ENCODE measurements at places on chromosomes 3 and 15.

DNA sequence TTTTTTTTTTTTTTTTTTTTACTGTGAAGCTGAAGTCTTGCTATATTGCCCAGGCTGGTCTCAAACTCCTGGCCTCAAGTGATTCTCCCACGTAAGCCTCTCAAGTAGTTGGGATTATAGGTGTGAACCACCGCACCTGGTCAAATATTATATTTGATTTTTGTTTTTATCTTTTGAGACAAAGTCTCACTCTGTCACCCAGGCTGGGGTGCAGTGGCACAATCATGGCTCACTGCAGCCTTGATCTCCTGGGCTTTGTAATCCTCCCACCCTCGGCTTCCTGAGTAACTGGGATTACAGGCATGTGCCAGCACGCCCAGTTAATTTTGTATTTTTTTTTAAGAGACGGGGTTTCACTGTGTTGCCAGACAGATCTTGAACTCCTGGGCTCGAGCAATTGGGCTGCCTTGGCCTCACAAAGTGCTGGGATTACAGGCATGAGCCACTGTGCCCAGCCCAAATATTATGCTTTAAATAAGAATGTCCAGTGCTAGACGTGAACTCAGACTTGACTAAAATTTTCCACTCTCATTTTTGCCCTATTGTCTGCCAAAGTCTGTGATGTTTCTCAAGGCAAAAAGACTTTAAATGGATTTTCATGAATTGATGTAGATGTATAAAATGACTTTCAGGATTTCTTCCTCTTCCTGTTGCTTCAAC is 33.4 kb upstream of the CRBN start:
- no peak for DNase-seq

DNA sequence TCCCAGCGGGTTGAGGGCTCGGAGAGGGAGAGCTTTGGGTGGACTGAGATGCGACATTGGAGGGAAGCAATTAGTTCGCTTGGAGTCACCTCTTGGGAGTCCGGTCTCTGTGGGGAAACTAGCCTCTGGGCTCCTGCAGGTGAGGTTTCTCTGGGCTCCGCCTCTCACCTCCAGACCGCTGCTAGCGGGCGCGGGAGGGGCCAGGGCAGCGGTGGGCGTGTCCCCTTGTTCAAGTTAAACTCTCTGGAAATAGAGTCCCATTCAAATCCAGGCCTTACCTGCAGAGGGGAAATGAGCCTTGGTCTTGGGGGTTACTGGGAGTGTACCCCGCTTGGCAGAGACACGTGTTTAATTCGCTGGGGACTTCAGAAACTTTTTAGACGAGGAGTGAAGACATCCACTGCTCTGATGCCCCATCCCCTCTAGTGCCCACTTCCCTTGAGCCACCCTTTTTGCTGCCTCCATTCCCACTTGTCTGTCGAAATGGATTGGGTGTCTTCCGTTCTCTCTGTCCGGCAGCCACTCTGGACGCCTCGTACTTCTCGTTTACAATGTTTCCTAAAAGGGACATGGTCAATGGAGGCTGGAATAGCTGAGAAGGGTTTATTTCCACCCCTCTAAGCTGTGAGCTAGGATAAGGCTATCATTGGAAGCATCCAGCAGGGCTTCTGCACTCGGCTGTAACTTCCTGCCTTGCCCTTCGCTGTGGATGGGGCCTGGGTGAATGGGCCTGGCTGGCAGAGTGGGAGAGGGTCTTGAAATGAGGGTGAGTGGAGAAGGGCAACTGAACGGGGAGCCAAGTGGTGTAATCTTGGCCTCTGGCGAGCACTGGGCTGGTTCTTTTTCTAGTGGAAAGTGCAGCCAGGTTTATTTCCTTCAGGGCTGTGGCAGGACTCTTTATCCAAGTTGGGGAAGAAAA is 1.1 kb downstream of the MITF start:
- DNase-seq, result no peak

DNA sequence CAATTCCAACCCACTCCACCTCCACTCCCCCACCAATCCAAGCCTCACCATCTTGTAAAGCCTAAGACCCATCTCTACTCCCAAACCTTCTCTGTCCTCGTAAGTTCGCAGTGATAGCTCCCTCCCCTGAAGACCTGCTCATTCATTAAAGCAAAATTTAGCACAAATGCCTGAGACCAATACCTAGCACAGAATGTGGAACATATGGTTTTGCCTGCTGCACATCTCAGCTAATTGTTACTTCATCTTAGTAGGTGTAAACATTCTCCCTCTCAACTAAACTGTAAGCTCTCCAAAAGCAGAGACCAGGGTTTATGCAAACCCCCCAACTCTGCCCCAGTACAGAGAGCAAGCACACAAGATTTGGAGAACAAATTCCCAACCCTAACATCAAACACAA is 20.5 kb downstream of the DCLK3 start:
- no peak for DNase-seq

GRCh38 chr3:121957674-121958415 is 63.6 kb downstream of the SLC15A2 start:
- DNase-seq, result no peak

DNA sequence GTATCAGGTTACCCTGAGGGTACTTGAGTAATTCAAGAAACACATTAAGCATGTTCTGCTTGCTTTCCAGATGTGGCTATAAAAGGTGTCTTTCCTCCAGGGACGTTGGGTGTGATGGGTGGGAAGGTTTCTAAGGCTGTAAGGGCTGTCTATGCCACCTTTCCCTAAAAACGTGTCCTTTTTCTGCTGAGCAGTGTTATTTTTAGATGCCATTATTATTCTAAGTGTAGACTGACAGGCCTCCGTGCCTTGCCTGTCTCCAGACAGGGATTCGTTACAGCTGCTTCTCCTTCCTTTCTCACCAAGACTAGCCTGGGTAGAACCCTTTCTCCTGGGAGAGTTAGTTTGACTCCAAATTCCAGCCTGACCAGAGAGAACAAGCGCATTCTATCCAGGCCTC is 26.8 kb upstream of the RHO start:
- no peak for DNase-seq

- DNase-seq, result no peak
These were observed 4.8 kb downstream of the MYL3 start for GRCh38 chr3:46858456-46858855.

DNA sequence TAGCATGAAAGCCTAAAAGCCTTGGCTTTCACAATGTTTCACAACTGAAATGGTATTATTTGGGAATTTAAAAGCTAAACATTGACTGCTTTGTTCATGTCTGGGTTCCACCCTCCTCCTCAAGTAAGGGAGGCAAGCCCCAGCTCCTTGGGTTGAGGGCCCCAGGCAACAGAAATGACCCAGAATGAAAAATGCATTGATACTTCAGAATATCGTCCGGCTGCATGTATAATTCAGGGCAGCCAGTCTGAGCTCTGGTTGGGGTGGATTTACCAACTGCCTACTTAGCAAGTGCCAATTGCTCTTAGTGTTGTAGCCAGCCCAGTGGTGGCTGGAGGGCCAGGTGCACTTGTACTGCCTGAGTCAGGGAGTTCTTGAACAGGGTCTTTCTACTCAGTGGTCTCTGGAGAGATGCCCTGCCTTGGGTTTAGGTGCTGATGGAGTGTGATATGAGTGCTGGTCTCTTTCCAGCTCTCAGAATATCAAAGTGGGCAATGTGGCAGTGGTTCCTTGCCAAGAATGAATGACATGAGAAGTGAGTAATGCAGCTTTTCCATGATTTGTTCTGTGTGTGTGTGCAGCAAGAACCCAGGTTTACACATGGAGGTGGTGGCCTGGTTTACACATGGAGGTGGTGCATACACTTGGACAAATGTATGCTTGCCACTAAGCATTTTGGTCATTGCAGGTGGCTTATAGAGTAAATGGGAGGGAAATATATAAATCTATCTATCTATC is 40.9 kb upstream of the ADAMTSL3 start:
- no peak for DNase-seq

GRCh38 chr3:71563827-71564226 is 19.7 kb downstream of the FOXP1 start:
- no peak for DNase-seq

All from activated CD4-positive, alpha-beta T cell treated with anti-CD3 and anti-CD28 coated beads, Interleukin-2, Interleukin-6, amounts not matched to agents 100 ng/mL and 50 ng/mL, durations not matched to agents 16 hours and 8 hours (primary cell).